ENCODE measurements at places on chromosomes 11 and 22.

DNA sequence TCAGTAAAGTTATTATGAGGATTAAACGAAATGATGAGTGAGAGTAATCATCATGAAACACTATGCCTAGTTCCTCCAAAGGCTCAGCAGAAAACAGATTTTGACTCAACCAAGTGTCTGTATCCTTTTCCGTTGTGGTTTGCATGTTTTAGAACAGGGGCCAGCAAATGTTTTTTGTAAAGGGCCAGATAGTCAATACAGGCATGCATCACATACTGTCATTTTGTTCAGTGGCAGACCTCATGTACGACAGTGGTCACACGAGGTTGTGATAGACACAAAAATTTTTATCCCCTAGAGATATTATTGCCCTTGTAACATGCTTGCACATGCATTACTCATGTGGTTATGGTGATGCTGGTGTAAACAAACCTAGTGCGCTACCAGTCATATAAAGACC is 81.9 kb upstream of the SLC25A18 start:
- DNase-seq, result no peak

- DNase-seq, result no peak
Measured at GRCh38 chr22:22916215-22916951, 28.8 kb downstream of the IGLL5 start.

DNA sequence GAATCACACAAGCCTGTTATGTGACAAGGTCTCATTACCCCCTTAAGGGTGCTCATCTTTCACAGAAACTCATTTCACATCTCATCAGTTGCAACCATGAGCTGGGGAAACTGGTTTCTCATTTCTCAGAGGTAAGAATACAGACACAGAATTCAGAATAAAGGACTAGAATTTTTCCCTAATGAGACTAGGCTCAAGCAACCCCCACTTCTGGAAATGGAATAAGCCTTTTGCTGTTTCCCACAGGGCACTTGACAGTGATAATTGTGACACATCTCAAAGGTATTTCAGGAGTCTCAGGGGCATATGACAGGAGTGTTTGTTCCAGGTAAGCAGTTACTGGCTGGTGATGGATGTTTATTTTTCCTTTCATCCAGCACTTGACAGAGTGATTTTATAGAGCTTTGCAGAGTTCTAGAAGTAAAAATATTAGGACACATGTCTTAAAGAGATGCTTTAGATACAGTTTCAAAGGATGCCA is 112.9 kb upstream of the DDI1 start:
- no peak for DNase-seq

DNA sequence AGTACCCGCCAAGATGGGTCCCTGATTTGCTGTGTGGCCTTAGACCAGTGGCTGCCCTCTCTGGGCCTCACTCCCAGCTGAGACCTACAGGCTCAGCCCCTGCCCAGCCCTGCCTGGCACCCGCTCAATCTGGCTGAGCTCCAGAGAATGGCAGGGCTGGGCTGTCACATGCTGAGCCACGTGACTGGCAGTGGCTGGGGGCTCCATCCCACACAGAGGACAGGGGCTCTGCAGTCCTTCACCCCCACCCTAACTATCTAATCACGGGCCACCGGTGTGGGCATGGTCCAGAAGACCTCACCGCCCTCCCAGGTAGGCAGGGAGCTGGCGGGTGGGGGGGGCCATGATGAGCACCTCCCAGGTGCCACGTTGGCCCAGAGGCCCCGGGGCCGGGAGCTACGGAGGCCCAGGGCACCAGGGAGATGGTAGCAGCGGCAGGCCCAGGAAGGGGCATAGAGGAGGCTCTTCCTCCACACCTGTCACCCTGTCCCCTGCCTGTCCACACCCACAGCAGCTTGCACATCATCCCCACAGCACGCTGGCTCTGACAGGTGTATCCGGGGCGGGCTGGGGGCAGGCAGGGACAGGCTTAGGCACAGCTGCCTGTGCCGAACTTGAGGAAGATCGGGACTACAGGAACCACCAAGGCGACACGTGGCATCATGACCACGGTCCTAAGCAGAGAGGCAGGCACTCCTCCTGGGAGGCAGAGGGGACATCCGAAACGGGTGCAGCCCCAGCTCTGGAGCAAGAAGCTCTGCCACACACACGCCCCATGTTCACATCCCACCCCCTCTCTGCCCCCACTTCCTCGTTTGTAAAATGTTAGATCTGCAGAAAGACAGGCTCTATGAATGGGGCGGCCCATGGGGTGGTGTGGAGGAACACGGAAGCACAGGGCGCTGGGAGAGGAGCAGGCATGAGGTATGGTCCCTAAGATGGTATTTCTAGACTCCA is 1.5 kb upstream of the ALDH3B1 start:
- DNase-seq, result peak; percentile 90

- no peak for DNase-seq
Measured at GRCh38 chr22:47963660-47964059, 1201.2 kb downstream of the TBC1D22A start.

DNA sequence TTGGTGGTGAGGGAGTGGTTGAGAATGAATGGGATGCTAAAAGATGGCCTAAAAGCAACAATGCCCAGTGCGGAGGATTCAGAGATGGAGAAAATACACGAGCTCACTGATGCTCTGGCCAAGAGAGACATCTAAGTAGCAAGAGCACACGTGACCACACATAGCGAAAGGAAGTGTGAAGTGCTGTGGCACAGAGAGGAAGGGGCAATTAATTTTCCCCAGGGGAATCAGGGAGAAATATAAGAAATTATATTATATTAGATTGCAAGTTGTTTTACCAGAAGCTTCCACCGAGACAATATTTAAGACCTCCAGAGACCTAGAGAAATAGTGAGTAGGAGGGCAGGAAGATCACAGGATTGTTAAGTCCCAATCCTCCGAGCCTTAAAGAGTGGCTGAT is 80.6 kb downstream of the RCN1 start:
- DNase-seq, result no peak

- DNase-seq, result no peak
Measured at GRCh38 chr11:116300232-116300631, 472.6 kb downstream of the BUD13 start.

GRCh38 chr11:12897390-12897789 is 111.7 kb upstream of the RASSF10 start:
- DNase-seq, result no peak

- no peak for DNase-seq
Measured at GRCh38 chr11:100691896-100692653, 5.0 kb downstream of the ARHGAP42 start.

DNA sequence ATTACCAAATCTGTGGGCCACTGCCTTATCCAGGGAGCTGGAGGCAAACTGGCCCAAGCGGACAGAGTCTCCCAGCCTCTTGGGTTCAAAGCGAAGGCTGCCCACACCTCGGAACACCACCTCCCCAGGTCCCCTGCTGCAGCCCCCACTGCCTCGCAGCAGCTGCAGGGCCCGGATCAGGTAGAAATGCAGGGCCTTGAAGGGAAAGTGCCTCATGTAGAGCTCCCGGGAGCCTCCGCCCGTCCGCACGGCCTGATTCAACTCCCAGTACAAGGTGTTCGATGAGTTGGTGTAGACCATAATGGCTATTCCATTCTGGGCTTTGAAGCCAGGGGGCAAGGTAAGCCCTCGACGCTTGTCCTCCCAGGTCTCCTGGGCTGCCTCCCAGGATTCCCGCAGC is 2.0 kb downstream of the ART5 start:
- DNase-seq, result no peak

DNA sequence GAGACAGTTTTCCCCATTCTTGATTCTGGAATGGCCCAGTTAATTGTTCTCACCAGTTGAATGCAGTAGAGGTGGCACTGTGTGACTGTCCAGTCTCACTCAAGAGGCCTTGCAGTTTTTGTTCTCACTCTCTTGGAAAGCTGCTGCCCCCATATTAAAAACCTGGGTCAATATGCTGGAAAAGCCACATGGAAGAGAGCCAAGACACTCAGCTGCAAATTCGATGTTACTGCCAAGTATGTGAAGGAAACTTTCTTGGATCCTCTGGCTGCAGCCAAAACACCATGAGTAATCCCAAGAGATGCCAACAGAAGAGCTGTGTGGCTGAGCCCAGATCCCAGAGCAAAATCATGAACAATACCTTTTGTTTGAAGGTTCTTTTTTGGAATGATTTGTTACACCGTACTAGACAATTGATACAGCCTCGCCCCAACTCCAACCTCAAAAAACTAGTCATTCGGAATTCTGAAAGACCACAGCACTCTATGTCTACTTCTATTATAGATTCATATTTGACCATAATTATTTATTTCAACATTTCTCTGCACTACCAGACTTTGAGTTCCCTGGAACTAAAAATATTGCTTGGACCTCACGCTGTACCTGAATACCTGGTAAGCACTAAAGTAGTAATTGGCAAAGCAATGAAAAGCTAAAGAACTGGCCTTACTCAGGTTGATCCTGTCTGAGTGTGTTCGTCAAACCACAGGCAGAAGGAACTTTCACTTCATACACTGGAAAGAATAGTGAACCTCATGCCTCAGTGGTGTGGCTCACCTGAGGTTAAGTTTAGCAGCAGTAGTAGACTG is 378.8 kb downstream of the ETS1 start:
- DNase-seq, result no peak

- no peak for DNase-seq
Measured at GRCh38 chr11:102408339-102408738, 44.2 kb downstream of the TMEM123 start.

- no peak for DNase-seq
Measured at GRCh38 chr11:74135127-74135840, 35.5 kb downstream of the C2CD3 start.

GRCh38 chr11:10096987-10097386 is 197.0 kb downstream of the SBF2 start:
- no peak for DNase-seq

DNA sequence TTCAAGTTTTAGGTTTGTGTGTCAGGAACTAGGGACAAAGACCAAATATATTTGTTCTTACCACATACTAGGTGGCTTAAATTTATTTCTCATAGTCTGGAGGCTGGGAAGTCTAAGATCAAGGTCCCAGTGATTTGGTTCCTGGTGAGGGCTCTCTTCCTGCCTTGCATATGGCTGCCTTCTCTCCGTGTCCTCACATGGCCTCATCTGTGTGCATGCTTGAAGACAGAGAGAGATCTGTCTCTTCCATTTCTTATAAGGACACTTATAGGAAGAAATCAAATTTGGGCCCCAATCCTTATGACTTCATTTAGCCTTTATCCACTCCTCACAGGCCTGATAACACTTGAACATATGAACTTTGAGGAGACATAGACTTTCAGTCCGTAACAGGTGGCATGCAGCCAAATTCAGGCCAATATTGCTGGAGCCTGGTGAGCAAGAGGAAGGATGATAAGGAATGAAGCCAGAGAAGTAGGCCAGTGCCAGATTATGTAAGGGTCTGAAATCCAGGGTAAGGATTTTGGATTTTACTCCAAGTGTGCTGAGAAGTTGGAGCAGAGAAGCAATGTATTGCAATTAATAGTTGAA is 35.1 kb downstream of the TTC17 start:
- peak; percentile 84 for DNase-seq

DNA sequence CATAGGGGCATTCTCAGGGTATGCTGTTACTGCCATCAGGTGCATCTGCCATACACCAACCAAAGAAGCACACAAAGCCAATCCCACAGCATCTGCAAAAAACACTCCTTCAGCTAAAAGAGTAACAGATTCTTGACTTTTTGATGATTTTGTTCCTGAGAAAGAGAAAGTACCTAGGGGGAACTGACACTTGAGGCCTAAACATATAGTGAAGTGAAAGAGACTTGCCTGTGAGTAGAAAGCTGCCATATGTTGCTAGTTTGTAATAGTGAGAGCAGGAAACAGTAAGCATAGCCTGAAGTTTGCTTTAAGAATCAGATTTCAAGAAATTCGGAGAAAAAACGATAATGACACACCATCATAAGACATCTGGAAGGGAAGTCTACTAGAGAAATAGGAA is 97.9 kb upstream of the CTSC start:
- no peak for DNase-seq

- DNase-seq, result no peak
Measured at GRCh38 chr11:2211113-2211971, 39.7 kb upstream of the TH start.

- DNase-seq, result peak; percentile 14
Measured at GRCh38 chr11:31366795-31367194, 2.7 kb downstream of the DCDC1 start.

GRCh38 chr11:119100994-119101758 is 477 bp downstream of the DPAGT1 start:
- peak; percentile 46 for DNase-seq

- DNase-seq, result no peak
Measured at GRCh38 chr11:69121621-69122325, 34.0 kb upstream of the SMIM38 start.

DNA sequence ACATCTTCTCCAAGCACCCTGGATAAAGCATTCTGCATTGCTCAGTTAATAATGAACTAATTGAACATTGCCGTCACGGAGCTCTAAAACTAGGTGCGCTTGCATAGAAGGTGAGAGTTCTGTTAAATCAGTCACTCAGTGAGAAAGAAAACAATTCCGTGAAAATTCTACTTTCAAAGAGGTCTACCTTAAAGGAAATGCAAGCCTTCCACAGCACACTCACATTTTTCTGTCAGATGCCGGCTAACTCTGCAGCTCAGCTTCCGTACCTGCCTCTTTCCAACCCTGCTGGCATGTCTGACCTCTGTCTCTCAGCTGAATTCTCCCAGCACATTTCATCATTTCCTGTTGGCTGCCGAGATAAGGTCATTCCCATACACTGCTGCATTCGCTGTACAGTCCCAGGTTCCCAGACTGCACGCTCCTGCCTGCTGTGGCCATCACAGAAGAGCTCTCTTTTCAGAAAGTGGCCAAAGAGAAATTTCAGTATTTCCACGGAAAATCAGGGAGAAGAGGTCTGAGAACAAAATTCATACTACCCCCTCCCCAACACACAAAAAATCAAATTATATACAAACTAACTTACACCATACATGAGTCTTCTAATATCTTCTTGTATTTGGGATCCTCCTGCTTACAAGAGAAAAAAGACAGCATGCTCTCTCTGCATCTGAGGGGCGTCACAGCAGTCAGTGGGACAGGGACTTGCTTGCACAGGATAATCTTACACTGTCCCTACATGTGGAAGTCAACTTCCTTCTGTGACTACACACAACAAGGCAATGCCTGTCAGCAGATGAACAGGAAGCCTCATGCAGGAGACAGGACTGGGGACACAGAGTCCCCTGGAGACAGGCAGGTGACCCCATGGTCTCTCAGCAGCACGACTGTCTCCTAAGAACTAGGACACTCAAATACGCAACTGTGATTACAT is 55.1 kb downstream of the PACSIN2 start:
- peak; percentile 79 for DNase-seq

- no peak for DNase-seq
Measured at GRCh38 chr11:92552942-92553341, 328.3 kb downstream of the FAT3 start.

GRCh38 chr22:33476716-33477115 is 418.5 kb upstream of the SYN3 start:
- DNase-seq, result no peak

- DNase-seq, result peak; percentile 60
Measured at GRCh38 chr22:43946384-43946667, 8.9 kb upstream of the SAMM50 start.

- DNase-seq, result no peak
Measured at GRCh38 chr11:44934735-44935250, 15.9 kb downstream of the TP53I11 start.

GRCh38 chr11:86117001-86117711 is 48.3 kb upstream of the PICALM start:
- DNase-seq, result peak; percentile 67

GRCh38 chr11:32478277-32478731 is 43.0 kb upstream of the WT1 start:
- peak; percentile 41 for DNase-seq

All from hematopoietic multipotent progenitor cell treated with erythropoietin and hydrocortisone succinate and interleukin-3 and kit ligand, for 6 days (in vitro differentiated cells).